PC-9 (cell line): ENCODE measurements at places on chromosomes 7 and 10. TPM values are rescaled to one million over a fixed set of nuclear protein-coding genes. Genes with fewer than 3 reads are reported as not detected.

The PLPP4 gene
- total RNA-seq = not detected in 2 replicates

The TMEM236 gene
- 0.20 and 0.24 TPM in 2 replicates for total RNA-seq

The FAM237B gene
- total RNA-seq = not detected in 2 replicates

The SLC26A5 gene
- total RNA-seq = not detected in 2 replicates

The STRIP2 gene
- total RNA-seq = 6.4 and 9.5 TPM in 2 replicates

The EFCAB10 gene
- not detected in 2 replicates for total RNA-seq

The PRSS2 gene
- not detected in 2 replicates for total RNA-seq

The PRKG1 gene
- total RNA-seq = 0.68 and 0.70 TPM in 2 replicates

The ADAP1 gene
- 73.9 and 102 TPM in 2 replicates for total RNA-seq

The SHLD2 gene
- 11.3 and 15.9 TPM in 2 replicates for total RNA-seq

The CELF2 gene
- not detected in 2 replicates for total RNA-seq

The IDI2 gene
- not detected in 2 replicates for total RNA-seq

The MKX gene
- total RNA-seq = not detected in 2 replicates

The FAM180A gene
- not detected in 2 replicates for total RNA-seq

The TAS2R3 gene
- 2.0 and 2.3 TPM in 2 replicates for total RNA-seq

The DRGX gene
- not detected in 2 replicates for total RNA-seq

The SH2D4B gene
- 0.24 TPM in 1 of 2 replicates, not detected in the other for total RNA-seq

The FFAR4 gene
- total RNA-seq = 0.25 TPM in 1 of 2 replicates, not detected in the other

The IGF2BP3 gene
- 132 and 139 TPM in 2 replicates for total RNA-seq

The METTL27 gene
- total RNA-seq = 23.2 and 34.7 TPM in 2 replicates

The APBB1IP gene
- total RNA-seq = not detected in 2 replicates

The PALS2 gene
- 35.8 and 42.4 TPM in 2 replicates for total RNA-seq

The SLIT1 gene
- not detected in 2 replicates for total RNA-seq

The GBX1 gene
- total RNA-seq = not detected in 2 replicates

The PKD2L1 gene
- total RNA-seq = not detected in 2 replicates

The KCNH2 gene
- 1.5 and 1.6 TPM in 2 replicates for total RNA-seq

The PIP gene
- total RNA-seq = not detected in 2 replicates

The OR9A2 gene
- total RNA-seq = not detected in 2 replicates
